SK-N-MC (cell line): ENCODE measurements at places on chromosomes 13 and 19.

DNA sequence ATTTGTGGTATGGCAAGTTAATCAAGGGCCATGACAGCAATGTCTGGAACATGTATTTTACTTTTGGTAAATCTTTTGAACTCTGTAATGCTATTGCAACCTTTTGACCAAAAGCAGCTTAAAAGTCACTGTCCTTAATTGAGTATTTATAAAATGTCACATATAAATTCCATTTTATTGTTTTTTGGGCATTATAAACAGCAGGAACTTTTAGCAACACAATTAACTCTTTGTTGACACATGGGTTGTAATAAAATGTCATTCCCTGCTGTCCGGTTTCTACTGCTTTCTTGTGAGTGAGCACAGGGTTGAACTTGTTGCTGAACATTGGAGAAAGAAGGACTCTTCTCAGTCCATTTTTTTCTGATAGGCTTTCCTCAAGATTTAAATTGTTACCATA lies 1923.1 kb downstream of the PCDH9 start:
- DNase-seq = no peak

- DNase-seq = no peak
Measured at GRCh38 chr19:13952931-13953531, 722 bp downstream of the DCAF15 start.

- no peak for DNase-seq
Measured at GRCh38 chr13:95809429-95809828, 132.5 kb downstream of the DNAJC3 start.

- DNase-seq = no peak
Measured at GRCh38 chr13:108357228-108357627, 87.7 kb downstream of the TNFSF13B start.

DNA sequence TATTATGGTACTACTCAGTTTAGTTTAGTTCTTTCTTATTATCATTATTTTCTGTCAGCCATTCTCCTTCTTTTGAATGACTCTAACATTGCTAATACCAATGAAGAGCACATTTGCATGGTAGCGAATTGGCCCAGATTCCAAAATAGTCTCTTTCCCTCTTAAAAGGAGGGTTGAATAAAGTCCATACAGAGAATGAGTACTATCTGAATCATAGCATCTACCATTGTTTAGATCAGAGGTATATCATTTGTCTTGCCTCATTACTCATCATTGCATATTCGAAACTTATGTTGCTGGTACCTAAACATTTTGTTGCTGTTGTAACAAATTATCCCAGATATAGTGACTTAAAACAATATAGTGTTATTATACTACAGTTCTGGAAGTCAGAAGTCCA lies 1235.3 kb upstream of the ATXN8OS start:
- no peak for DNase-seq

- no peak for DNase-seq
Measured at GRCh38 chr13:20567881-20568528, 1.0 kb downstream of the IFT88 start.

- no peak for DNase-seq
Measured at GRCh38 chr19:20840371-20840770, 64.3 kb downstream of the ZNF66 start.

GRCh38 chr13:50649211-50649610 lies 194.3 kb downstream of the DLEU7 start:
- DNase-seq = no peak

DNA sequence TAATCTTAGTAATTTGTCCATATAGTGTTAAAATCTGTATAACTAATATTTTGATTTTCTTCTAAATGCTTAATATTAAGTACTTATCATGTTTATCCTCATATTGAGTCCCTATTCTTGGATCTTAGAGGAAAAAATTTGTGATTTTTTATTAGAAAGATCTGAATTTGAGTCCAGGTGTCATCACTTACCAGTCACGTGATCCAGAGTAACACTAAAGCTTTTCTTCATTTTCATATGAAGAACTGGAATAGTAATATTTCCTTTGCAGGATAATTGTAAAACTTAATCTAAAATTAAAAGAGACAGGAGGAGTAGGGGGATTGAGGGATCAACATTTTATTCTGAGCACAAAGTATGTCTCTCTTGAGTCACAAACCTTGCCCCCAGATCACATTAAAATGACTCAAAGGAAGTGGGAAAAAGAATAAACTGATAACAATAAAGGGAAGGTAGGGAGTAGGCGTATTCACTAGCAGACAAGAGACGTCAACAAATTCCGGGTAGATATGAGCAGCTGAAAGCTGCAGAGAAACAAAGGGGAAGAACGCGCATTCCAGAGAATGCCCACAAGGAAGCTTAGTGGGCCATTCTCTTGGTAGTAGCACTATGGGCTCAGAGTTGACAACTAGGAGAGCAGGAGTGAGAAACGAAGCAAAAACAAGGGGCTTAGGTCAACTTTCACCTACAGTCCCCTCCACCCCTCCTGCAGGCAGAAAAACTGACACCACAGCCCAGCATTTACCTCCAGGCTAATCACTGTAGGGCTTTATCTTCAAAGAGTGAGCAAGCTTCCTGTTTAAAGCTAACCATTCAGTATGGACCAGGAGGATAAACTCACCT lies 123.1 kb downstream of the SPRY2 start:
- DNase-seq = no peak

DNA sequence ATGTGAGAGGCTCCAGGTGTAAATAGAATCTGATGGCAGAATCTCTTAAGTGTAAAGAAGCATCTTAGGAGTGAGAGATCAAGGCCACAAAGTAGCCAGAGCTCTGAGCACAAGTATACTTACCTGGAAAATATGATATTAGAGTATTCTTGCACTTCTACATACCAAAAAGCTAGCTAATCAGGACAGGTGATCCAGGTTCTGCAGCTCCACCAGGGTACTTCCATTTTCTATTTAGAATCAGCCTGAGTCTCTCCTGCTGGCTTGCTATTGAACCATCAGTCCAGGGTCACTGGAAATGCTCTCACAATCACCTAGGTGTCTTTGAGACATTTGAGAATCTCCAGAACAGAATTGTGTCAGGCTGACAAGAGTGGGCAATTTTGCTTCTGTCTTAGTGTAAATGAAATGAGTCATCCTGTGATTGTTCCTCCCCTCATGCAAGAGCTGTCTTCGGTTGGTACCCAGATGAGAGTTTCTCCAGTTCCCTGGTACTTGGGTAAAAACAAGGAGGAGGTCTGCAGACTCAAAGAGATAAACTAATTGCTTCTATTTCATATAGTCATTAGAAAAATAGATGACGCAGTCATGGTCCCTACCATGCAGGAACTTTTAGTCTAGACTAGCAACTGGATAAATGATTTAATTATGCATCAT lies 14.6 kb downstream of the ZNF254 start:
- no peak for DNase-seq

GRCh38 chr13:25281193-25281934 lies 5.9 kb downstream of the MTMR6 start:
- peak; percentile 18 for DNase-seq

DNA sequence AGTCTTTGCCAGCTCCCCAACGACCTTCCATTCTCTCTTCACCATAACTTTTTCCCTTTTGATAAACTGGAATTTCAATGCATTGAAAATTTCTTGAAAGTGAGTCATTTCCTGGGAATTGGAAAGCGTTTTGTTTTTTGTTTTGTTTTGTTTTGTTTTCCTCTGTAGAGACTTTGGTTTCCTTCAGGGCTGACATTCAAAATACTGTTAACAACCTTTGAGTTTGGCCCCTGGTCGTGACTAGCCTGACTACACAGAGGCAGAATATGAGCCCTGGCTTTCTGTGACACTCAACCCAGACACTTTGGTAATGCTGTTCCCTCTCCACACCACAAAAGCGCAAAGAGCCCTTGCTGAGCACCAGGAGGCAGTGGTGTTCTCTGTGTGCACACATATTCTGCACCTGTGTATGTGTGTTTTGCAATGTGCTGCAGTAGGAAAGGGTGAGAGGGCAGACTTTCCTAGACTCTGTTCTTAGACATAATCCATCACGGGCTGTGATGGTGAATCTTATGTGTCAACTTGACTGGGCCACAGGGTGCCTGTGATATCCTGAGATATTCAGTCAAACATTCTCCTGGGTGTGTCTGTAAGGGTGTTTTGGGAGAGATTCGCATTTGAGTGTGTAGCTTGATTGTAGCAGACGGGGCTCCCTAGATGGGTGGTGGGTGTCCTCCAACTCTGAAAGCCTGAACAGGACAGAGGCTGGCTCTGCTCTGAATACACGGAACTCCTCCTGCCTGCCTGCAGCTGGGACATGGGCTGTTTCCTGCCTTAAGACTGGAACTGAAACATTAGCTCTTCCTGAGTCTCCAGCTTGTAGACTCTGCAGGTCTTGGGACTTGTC lies 29.5 kb upstream of the ANKRD10 start:
- DNase-seq = no peak

GRCh38 chr19:1295169-1296012 lies 9.7 kb downstream of the EFNA2 start:
- no peak for DNase-seq

DNA sequence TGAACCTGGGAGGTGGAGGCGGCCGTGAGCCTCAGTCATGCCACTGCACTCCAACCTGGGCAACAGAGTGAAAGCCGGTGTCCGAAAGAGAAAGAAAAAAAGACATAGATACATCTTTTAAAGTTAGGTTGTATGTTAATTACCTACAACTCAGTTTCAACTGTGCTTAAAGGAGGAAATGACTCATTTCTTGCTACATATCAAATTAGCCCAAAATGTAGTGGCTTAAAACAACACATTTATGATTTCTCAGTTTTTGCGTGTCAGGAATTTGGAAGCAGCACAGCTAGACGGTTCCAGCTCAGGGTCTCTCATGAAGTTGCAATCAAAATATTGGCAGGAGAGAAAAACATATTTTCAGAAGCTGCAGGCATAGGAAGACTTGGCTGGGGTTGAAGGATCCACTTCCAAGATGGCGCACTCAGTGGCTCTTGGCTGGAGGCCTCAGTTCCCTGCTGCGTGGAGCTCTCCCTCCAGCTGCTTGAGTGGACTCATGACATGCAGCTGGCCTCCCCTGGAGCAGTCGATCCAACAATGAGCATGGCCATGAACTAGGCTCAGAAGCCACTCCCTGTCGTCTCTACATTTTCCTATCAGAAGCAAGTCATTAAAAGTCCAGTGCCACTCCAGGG lies 7.1 kb downstream of the LDLR start:
- no peak for DNase-seq

DNA sequence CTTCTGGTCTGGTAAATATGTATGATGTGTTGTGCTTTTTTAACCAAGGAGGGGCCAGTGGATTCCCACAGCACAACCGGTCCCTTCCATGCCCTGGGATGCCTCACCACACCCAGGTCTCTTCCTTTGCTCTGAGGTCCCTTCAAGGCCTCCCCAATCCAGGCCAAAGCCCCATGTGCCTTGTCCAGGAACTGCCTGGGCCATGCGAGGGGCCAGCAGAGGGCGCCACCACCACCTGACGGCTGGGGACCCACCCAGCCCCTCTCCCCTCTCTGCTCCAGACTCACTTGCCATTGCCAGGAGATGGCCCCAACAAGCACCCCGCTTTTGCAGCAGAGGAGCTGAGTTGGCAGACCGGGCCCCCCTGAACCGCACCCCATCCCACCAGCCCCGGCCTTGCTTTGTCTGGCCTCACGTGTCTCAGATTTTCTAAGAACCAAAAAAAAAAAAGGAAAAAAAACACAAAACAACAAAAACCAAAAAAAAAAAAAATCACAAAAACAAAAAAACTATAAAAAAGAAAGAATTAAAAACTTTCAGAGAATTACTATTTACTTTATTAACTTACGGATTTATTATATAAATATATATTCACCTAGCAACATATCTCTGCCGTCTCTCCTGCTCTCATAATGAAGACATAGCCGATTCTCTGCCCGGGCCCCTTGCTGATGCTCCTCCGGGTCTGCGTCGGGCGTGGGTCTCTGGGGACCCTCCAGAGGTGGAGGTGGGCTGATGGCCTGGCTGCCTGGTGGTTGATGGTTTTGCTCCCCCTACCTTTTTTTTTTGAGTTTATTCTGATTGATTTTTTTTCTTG lies 14.4 kb downstream of the CAPN12 start:
- DNase-seq = no peak

DNA sequence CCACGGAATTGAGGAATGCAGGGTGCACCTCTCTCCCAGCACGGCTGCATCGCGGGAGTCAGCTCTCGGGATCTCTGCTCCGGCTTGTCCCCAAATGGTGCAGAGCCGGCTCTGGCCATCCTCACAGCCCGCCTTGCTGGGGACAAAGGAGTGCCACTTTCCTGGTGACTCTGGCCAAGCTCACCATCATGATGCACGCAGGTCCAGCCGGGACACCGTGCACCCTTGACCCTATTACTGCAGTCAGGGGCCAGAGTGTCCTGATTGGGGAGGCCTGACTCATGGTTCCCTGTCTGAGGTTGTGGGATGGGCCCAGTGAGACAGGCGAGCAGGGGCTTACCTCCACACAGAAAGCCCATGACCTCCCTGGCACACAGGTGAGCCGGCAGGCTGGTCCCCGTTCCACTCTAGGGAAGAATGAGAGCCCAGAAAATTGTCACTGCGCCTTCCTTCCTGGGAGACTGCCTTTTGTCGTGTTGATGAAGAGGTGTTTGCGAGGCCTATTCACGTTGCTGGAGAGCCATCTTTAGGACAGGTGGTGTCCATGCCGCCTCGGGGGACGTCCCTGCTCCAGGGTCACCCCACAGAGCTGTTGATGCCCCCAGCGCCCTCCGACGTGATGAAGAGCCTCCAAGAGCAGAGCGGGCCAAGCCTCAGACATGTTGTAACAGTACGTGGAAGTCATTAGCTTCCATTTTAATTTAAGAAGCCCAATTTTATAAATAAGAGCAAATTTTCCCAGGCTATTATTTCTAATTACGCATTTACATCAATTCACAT lies 18.5 kb upstream of the VSTM2B start:
- DNase-seq = no peak

GRCh38 chr19:4909156-4909896 lies at the start of gene UHRF1:
UHRF1 (plus strand) TSS chr19:4909501; CDS start chr19:4910886, 1,385 bp downstream.
- DNase-seq = no peak

- DNase-seq = no peak
Measured at GRCh38 chr13:78131811-78132210, 213.2 kb upstream of the EDNRB start.
